Mesenteric fat pad (tissue), 1 donor: ENCODE measurements at places on chromosomes 2 and 18. TPM values are rescaled to one million over a fixed set of nuclear protein-coding genes. Genes with fewer than 3 reads are reported as not detected.

Gene PTPRN
- not detected for total RNA-seq

Gene MEX3C
- total RNA-seq: 27.2 TPM

Gene CNDP1
- total RNA-seq: not detected

Gene EMILIN1
- 77.4 TPM for total RNA-seq

Gene COL6A3
- 409 TPM for total RNA-seq

Gene NEU4
- total RNA-seq: 1.1 TPM

Gene CD302
- total RNA-seq: 95.6 TPM

Gene STPG4
- total RNA-seq: not detected

Gene KIF1A
- total RNA-seq: not detected

Gene CTDP1
- total RNA-seq: 20.8 TPM

- DNase-seq: no peak
Measured at GRCh38 chr18:75472396-75472795, 44.9 kb upstream of the SMIM21 start.

- DNase-seq: no peak
Measured at GRCh38 chr2:191114403-191114886, 36.3 kb downstream of the STAT4 start.

DNA sequence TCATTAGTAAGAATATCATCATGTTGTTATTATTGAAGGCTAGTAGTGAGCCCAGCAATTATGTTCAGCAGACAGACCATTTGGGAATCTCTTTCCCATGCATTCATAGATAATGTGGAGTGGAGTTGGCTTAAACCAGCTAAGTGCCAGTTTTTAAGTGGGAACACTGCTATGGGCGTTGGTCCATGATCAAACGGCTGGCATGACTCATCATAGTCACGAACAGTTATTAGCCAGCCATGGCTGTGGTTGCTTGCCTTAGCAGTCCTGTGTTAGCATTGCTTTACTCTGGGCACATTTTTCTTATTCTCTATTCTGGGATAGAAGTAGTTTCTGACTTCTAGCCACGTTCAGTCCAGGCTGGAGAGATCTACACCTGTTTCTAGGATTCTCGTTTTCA lies 17.7 kb downstream of the EIF4E2 start:
- DNase-seq: no peak

GRCh38 chr2:45786030-45786835 lies 134.8 kb downstream of the PRKCE start:
- no peak for DNase-seq

DNA sequence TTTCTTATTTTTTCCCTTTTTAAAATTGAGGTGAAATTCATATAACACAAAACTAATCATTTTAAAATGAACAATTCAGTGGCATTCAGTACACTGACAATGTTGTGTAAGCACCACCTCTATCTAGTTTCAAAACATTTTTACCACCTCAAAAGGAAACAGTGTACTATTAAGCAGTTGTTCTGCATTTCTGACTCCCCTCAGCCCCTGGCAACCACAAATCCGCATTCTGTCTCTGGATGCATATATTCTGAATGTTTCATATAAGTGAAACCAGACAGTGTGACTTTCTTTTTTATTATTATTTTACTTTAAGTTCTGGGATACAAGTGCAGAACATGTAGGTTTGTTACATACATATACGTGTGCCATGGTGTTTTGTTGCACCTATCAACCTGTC lies 19.2 kb upstream of the TANK start:
- no peak for DNase-seq

- no peak for DNase-seq
Measured at GRCh38 chr18:24988253-24988840, 363.6 kb downstream of the ZNF521 start.

GRCh38 chr2:72813841-72814240 lies 12.0 kb downstream of the EXOC6B start:
- DNase-seq: no peak

GRCh38 chr2:113390124-113390849 lies 47.2 kb upstream of the ZNG1B start:
- DNase-seq: no peak

DNA sequence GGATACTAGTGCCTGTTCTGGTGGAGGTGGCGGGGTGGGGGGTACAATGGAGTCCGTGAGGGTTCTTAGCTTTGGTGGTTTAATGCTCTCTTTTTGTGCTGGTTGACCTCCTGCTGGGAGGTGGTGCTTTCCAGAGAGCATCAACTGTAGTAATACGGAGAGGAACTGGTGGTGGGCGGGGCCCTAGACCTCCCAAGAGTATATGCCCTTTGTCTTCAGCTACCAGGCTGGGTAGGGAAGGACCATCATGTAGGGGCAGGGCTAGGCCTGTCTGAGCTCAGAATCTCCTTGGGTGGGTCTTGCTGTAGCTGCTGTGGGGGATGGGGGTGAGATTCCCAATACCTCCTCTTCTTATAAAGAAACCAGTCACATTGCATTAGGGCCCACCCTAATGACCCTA lies 27.1 kb downstream of the CAMKMT start:
- DNase-seq: no peak

DNA sequence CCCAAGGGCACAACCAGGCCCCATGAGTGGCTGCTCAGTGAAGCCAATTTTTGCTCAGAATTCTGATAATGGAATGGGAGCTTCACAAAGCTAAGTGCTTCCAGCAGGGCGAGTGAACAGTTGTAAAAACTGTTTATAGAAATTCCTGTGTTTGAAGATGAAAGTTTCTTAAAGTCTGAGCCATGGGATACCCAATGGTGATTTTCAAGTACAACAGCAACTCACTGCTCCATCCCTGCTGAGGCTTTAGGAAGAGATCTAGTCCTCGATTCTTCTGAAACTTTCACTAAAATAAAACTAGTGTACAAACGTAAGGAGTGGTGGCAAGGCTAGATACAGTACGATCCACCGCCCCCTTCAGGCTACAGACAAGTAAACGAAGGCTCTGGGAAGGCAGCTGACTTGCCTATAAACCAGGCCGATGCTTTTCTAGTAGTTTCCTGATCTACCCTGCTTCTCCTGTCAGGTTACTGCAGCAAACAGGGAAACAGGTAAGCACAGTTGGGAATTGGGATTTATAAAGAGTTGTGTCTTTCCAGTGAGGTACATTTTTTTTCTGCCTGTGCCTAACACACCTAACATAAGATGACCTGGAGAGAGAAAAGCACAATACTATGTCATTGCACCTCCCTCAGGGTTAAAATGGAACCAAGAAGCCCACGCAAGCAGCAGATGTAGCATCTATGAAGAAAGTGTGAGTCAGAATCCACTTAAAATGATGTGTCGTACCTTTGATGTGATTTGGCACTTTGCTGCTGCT lies 108.7 kb downstream of the UXS1 start:
- DNase-seq: no peak

- DNase-seq: no peak
Measured at GRCh38 chr2:173524256-173524955, 169.7 kb downstream of the CDCA7 start.

DNA sequence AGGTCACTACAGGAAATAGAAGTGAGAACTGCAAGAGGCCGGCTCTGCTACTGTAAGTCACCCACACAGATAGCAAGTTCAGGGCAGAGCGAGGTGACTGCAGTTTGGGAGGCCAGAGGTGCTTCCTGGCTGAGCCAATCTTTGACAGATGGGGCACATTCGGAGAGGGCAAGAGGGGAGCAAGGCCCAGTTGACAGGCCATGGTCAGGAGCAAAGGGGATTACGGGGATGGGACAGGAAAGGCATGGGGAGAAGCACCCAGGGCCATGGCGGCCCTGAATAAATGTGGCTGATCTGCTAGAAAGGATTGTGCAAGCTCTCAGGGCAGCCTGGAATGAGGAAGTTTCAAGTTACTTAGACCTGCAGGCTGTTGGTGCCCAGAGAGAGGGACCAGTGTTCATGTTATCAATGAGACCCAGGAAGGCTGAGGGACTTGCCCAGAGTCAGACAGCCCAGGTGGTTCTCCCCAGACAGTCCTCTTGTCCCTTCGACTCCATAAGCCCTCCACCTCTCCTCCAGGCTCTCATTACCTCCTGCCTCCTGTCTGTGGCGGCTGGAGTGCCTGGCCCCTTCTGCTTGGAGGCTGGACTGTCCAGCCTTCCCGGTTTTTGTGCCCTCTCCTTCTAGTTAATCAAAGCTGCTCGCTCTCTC lies 123.3 kb downstream of the CTIF start:
- DNase-seq: peak; percentile 53

- no peak for DNase-seq
Measured at GRCh38 chr2:2892378-2892777, 485.2 kb downstream of the EIPR1 start.

GRCh38 chr2:173159791-173160463 lies 84.3 kb downstream of the MAP3K20 start:
- DNase-seq: no peak

- DNase-seq: no peak
Measured at GRCh38 chr2:54880428-54880827, 157.0 kb downstream of the EML6 start.

DNA sequence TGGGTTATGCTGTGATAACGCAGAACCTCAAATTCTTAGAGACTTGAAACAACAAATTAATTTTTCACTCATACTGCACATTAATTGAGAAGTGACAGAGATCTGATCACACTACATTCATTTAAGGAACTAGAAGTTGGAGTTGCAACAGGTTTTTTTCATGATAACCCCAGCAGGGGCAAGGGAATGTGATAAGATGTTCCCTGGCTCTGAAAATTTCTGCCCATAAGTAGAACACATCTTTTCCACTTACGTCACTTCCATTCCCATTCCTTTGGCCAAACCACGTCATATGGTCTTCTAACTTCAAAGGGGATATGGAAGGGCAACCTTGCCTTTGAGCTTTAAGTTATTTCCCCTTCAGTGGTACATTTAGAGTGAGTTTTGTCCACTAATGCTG lies 29.7 kb upstream of the PSME4 start:
- DNase-seq: no peak

GRCh38 chr18:3554091-3554601 lies 104.2 kb downstream of the TGIF1 start:
- no peak for DNase-seq

- no peak for DNase-seq
Measured at GRCh38 chr2:240162032-240162431, 21.6 kb upstream of the OTOS start.

GRCh38 chr2:232330068-232330999 lies 48.2 kb upstream of the ALPP start:
- DNase-seq: no peak
